ENCODE measurements at places on chromosomes 1 and 21.
A peak's percentile ranks its signal among the peaks of the same experiment; 100 is the strongest.

DNA sequence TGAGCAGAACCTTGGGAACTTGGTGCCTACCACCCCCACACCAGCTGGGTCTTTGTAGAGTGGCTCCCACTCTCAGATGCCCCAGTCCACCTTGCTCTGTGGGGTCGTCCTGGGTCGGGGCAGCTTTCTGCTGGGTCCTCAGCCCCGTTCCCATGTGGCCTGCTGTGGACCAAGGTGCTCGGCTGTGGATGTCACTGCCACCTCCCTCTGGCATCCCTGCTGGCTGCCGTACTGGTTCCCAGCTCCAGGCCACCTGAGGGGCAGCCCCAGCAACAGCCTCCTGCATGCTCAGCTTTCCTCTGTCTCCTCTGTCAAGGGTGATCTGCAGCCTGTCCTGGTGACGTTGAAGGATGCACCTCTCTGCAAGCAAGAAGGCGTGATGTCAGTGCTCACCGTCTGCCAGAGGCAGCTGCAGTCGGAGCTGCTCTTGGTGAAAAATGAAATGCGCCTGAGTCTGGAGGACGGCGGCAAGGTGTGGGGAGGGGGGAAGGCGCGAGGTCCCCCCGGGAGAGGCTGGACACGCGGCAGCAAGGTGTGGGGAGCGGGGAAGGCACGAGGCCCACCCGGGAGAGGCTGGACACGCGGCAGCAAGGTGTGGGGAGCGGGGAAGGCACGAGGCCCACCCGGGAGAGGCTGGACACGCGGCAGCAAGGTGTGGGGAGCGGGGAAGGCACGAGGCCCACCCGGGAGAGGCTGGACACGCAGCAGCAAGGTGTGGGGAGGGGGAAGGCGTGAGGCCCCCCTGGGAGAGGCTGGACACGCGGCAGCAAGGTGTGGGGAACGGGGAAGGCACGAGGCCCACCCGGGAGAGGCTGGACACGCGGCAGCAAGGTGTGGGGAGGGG is 45.9 kb upstream of the DIP2A start:
- DNase-seq = no peak

DNA sequence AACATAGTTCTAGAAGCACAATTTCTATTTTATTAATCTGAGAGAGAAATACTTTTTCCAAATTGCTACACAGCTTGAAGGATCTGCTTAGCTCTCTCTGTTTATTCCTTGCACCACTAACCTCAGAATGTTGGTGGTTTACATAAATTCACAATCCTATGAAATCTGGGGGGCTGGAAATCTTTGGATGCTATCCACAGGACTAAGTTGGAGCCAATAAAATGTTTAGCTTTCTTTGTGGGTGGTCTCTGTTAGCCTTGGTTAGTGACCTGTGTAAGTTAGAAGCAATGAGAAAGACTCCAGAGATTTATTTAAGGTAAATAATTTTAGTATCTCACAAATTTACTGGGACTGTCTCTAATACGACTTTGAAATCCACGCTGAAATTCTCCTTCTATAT is 418.1 kb downstream of the ADGRL2 start:
- DNase-seq = no peak

DNA sequence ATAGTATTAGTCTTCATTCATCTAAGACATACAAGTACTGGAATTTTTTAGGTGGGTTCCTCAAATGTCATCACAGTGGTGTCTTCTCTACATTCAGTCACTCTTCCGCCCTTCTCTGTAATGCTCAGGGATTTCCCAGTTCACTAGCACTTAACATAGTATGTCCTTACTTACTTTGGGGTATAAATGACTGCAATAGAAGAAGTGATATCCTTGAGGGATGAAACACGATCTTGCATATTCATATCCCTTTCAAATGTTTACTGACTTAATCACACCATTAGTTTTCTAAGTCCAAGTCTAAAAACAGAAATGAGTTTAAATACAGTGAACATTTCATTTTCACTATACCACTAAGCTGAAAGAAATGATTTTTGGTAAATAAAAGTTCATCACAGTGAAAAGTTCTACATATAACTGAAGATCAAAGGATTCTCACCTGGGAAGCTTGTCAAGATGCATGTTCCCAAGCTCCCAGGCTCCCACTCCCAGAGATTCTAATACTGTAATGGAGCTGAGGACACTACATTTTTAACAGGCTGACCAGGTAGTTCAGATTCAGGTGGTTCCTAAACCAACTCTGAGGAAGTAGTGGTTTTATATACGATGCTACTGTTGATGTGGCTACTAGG is 29.7 kb downstream of the MRPL39 start:
- no peak for DNase-seq

DNA sequence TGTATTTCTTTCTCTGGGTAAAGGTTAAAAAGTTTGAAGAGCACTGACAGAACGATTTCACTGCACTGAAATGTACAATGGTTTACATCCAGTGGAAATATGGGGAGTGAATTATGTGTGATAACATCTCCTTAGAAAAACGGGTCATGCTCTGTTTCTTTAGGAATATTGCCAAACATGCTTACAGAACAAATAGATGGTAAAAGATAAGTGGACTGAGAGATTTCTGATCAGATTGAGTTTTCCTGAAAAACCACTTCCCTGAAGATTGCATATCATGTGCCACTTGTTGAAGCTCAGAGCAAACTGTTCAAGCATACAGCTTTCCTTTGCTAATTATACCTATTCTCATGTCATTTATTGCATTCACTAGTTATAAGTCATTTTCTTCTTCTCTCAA is 29.9 kb upstream of the DISP1 start:
- no peak for DNase-seq

DNA sequence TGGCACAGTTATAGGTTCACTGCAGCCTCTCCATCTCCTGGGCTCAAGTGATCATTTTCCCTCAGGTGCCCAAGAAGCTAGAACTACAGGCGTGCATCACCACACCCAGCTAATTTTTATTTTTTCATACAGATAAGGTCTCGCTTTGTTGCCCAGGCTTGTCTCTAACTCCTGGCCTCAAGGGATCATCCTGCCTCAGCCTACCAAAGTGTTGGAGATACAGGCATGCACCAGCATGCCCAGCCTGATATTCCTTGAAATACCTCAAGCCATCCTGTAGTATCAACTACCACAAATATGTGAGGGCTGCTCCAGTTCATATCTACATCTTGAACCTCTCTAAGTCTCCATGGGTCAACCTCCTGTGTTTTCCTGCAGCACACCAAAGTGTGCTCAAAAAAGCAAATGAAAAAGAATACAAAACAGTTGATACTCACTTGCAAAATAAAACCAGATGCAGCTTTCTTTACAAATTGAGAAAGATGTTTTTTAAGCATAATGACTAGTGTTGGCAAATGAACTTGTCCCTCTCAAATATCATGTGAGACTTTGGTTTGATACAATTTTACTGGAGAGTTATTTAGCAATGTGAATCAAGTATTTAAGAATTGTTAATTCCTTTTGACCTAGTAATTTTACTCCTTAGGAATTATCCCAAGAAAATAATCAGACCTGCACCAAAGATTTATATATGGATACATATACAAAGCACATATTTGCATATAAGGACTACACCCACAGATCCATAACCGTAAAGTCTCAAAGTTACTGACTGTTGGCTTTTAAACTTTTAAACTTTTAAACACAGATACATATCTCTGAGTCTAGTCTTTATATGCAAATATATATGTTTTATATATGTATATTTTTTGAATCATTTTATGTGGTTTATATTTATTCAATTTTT is 197.7 kb downstream of the NRIP1 start:
- DNase-seq = no peak

GRCh38 chr21:36132696-36133095 is 2.2 kb upstream of the CBR3 start:
- DNase-seq = no peak

- no peak for DNase-seq
Observed at GRCh38 chr1:59013276-59013927, 229.6 kb upstream of the JUN start.

- no peak for DNase-seq
Observed at GRCh38 chr21:45994086-45994661, 12.6 kb downstream of the COL6A1 start.

GRCh38 chr1:204404629-204405028 is 7.0 kb downstream of the PPP1R15B start:
- no peak for DNase-seq

DNA sequence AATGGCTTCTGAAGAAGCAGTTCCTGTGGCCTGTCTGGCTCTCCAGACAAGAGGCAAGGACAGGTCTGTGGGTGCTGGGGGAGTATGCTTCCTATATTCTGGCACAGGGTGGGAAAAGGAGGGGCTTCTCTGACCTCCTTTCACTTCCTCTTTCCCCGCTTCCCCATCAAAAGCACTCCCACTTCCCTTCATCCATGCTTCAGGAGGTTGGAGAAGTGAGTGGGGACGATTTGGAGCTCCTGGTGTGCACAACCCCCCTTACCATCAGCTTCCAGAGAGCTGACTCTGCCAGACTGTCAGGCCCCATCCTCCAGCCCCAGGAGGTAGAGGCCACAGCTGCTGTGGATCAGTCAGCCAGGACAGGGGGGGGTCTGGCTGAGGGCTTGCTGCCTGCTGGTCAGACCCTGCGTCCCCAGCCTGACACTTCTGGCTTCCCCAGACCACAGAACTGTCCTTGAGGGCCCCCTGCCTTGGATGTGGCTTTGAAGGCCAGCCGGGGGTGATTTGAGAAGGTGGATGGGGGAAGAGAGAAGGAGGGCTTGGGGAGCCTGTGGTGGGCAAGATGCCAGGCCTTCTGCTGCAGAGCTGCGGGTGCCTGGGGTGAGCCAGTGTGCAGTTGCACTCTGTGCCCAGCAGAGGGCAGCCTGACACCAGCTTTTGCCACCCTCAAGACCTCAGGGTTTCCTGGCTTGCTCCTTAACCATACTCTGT is 21.5 kb upstream of the TMEM222 start:
- peak; percentile 84 for DNase-seq

DNA sequence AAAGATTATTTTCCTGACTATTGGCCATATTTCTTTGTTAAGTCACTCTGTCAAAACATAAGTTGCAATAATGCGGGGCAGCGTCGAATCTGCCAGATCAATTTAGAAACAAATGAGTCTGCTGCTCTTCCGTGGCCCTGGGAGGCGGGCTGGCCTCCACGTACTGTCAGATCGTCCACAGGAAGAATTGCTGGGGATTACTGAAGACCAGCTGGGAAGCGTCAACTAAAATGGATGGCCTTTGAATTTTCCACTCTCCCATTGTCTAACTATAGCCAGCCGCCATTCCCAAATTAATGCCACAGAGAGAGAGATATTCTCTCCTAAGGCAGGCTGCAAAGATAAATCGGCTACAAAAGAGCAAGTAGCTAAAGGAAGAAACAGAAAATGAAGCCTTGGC is 560.2 kb downstream of the SMYD3 start:
- DNase-seq = no peak

DNA sequence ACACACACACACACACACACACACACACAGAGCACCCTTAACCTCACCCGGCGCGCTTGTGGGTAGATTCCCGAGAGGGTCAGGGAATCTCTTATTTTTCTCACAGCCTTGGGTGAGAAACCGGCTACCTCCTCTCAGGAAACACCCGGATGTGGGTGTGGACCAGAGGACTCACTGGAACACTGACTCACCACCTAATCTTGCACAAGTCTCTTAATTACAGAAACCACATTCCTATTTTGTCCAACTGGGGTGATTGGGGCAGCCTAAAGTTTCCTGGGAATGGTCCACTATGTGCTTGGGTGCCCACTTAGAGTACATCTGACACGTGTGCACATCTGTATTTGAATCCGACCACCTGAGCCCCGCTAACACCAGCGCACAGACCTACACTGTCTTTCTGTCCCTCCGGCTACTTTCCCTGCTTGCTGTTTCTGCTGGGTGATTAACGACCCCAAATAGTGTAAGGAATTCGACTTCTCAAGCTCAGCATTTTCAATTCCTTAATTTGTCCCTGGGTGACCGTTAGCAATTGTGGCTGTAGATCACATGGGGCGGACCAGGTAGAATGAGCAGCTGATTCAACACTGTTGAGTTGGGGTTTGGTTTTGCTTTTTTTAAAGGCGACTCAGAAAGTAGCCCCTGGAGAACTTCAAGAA is 14.0 kb upstream of the TBX15 start:
- DNase-seq = no peak

- DNase-seq = no peak
Observed at GRCh38 chr1:223543560-223543959, 121.9 kb downstream of the CAPN8 start.

DNA sequence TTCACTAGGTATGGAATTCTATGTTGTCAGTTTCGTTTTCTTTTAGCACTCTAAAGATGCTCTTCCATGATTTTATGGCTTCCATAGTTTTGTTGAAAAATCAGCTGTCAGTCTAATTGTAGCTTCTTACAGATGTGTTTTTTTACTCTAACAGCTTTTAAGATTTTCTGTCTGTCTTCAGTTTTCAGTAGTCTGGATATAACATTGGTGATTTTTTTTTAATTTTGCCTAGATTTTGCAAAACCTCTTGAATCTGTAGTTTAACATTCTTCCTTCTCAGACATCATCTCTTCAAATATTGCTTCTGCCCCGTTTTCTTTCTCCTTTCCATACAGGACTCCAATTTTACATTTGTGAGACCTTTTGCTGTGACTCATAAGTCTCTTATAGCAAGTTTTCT is 17.9 kb upstream of the DYRK1A start:
- no peak for DNase-seq

- no peak for DNase-seq
Observed at GRCh38 chr21:35893156-35893555, 167.2 kb downstream of the SETD4 start.

GRCh38 chr1:211900441-211900840 is 69.9 kb upstream of the LPGAT1 start:
- DNase-seq = no peak

DNA sequence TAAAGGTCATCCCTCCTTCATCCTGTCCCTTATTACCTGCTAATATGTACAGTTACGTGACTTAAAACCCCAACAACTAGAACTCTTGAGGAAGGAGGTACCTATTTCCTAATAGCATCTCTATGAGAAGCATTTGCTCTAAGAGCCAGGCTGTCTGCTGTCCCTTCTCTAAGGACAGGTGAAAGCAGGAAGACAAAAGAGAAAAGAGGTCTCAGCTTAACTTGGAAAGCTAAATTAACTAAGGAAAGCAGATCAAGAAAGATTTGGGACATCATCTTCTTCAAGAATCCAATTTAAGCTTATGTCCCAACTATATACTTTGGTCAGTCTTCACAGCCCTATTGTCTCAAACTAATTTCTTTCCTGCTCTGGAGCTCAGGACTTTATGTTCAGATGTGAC is 2.9 kb downstream of the EGLN1 start:
- no peak for DNase-seq

DNA sequence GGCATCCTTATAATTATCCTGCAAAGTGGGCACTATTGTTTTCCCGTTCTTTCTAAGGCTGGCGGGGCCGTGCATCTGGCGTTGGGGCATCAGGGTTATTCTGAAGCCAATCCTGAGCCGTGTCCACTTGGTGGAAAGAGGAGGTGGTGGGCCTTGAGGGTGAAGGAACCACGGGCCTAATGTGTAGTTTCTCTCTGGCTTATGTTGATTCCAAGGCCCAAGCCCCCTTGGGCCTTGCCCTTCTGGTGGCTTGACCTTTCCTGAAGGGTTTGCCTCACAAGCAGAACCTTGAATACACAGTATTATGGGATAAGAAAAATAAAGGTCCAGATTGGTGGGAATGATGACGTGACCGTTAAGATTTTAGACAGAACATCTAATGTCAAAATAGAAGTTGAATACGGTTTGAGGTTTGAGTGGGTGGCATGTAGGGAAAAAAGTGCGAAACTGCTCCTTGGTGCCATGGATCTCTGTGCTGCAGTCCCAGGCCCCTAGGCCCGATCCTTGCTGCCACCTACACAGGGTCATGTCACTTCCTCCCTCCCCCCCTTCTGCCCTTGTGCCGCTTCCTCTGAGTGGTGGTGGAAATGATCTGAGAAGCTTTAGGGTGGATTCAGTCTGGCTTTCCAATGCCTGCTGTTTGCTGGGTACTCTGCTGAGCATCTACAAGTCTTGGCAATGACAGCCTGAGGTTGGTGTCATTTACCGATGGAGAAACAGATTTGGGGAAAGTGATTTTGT is 90.5 kb downstream of the PRDM2 start:
- peak; percentile 24 for DNase-seq
